ENCODE measurements at places on chromosomes 7 and 10.

- no peak for DNase-seq
Observed at GRCh38 chr10:49168171-49168540, 20.0 kb downstream of the TMEM273 start.

DNA sequence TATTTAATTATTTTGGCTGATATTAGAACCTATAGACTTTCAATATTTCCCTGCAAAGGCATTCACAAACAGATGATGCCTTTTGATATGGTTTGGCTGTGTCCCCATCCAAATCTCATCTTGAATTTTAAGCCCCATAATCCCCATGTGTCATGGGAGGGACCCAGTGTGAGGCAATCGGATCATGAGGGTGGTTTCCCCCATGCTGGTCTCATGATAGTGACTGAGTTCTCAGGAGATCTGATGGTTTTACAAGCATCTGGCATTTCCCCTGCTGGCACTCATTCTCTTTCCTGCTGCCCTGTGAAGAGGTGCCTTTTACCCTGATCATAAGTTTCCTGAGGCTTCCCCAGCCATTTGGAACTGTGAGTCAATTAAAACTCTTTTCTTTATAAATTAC is 9.3 kb upstream of the PNLIPRP3 start:
- DNase-seq: no peak

DNA sequence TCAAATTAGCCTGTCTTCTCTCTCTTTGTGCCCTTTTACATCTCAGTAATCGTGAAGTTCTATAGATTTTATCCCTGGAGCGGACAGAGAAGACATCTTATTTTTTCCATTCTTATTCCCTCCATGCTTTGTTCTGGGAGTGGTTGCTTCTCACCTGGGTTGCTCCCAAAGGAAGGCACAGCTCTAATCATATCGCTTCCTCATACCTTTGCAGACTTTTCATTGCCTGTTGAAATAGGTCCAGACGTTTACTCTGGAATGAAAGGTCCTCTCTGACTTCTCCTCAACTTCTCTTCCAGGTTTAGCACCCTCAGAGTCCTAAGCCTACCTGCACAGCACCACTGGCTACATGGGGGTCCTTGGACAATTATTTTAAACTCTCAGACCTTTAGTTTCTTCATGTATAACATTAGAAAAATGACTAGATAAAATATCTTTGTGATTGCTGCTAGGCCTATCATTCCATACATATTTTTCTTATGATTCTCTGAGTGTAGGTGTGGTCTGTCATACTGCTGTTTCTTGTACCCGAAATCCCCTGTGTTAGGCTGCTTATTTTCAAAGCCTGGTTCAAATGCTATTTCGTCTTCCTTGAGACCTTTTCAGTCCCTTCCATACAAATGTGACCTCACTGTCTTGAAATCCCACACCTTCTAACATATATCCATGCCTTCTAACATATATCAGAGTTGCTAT is 418.1 kb downstream of the GFRA1 start:
- DNase-seq: no peak

DNA sequence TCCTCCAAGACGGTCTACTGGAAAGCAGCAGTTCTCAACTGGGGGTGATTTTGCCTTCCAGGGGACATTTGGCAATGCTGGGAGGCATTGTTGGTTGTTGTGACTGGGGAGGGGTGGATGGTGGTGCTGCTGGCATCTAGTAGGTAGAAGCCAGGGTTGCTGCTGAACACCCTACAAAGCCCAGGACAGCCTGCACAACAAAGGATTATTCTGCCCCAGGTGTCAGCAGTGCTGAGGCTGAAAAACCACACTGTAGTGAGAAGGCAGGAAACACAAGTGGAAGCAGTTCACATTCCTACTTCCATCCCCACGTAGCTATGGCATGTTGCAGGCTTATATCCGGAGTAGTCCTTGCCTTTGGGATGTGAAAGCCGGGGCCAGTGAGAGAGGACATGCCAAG is 86.9 kb downstream of the AOAH start:
- no peak for DNase-seq

- DNase-seq: no peak
Observed at GRCh38 chr7:34133356-34133982, 228.1 kb downstream of the BMPER start.

DNA sequence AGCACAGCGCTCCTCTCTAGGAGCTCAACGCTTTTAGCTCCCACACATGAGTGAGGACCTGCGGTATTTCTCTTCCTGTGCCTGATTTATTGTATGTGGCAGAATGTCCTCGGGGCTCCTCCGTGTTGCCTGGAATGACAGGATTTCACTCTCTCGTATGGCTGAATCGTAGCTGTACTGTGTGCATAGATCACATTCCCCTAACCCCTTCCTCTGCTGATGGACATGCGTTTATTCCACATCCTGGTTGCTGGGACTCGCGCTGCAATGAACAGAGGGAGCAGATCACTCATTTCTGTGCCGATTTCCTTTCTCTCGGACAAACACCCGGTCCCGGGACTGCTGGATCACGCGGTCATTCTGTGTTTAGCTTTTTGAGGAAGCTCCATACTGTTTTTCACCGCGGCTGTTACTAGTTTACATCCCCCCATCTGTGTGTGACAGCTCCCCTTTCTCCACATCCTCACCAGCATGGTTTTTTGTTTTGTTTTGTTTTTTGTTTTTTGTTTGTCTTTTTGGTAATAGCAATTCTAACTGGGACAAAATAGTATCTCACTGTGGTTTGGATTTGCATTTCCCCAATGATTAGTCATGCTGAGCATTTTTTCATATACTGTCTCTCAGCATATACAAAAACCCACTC is 76.3 kb downstream of the FOXL3 start:
- DNase-seq: no peak

DNA sequence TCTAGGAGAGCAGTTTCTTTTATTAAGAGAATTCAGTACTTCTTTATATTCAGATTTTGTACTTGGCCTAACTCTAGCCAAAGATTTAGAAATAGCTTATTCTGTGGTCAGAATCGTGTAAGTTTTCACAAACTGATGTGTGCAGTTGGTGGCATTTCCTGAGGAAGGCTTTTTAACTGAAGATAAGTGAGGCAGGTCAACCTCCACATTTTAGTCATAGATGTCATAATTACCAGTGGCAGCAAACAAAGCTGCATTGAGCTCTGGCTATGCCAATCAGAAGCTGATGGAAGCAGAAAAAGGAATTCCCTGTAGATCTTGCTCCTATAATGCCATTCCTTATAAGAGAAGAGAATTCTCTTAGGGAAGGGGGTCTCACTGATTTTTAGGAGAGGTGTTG is 141.3 kb upstream of the SP8 start:
- DNase-seq: no peak

DNA sequence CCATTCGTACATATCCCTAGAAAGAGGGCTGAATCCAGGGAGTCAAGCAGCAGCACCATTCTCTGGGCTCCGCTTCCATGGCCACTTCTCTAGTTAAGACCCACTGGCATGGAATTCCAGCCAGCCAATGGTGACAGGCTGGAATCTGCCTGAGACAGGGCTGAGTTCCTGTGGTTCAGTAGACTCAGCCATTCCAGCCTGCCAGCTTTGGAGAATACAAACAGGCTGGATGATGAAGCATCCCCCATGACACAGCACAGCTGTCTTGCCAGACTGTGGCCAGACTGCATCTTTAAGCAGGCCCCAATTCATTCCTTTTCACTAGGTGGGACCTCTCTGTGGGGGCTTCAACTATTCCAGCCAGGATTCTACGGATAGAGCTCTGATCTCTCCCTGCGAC is 329.6 kb downstream of the XPNPEP1 start:
- no peak for DNase-seq

- no peak for DNase-seq
Observed at GRCh38 chr7:121011401-121011800, 22.9 kb downstream of the CPED1 start.

DNA sequence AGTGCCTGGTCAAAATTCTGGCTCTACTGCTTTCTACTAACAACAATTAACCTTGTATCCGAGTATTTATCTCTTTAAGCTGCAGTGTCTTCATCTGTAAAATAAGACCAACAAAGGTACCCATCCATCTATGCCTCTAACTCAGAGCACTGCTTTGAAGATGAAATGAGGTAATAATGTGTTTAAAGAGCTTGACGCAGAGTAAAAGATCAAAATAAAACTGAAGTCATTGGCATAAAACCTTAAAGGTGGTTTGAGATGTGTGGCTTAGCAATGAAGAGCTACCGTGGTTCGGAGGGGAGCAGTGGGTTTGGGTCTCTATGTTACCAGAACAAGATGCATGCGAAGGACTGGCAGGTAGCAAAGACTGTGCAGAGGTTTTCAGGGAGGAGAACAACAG is 16.1 kb upstream of the PRF1 start:
- no peak for DNase-seq

DNA sequence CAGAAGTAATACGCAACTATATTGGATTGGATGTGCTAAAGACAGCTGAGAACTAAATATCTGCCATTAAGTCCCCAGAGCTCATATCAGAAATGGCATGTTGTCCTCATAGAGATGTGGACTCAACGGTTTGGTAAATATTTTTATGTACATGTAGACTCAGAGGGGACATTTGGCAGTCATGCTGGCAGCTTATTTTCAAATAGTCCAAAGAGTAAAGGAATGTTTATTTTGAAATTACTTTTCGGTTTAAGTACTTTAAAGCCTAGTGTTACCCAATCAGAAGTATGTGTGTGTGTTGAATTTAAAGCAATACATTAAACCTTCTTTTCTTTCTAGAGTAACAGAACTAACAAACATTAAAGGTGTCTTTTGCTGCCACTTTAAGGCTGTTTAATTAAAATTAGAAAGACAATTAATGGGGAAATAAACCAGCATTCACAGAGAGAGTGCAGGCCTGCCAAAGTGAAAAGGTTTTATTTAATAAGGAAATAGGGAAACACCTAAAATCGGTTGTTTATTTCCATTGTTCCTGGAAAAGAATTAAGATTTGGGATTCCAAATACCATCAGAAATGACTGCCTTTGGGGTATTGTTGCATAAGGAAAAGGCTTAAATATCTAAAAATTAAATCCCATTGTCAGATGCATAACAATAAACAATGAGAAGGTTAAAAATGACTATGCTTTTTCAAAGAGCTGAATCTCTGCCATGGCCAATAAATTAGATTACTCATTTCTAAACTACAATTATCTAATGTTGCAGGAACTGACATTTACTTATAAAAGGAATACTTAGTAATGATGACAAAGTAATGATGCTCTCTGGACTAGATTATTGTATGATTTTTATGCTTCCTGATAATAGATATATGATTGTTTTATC is 113.4 kb upstream of the AHR start:
- DNase-seq: no peak

- no peak for DNase-seq
Observed at GRCh38 chr10:14686356-14686755, 88.3 kb downstream of the FAM107B start.

- no peak for DNase-seq
Observed at GRCh38 chr7:151857412-151857811, 19.5 kb downstream of the PRKAG2 start.

All from T-helper 2 cell (primary cell).